NCI-H1694 treated with DMSO at 0.1 percent for 48 hours (cell line): ENCODE measurements at places on chromosomes 3 and 15.

DNA sequence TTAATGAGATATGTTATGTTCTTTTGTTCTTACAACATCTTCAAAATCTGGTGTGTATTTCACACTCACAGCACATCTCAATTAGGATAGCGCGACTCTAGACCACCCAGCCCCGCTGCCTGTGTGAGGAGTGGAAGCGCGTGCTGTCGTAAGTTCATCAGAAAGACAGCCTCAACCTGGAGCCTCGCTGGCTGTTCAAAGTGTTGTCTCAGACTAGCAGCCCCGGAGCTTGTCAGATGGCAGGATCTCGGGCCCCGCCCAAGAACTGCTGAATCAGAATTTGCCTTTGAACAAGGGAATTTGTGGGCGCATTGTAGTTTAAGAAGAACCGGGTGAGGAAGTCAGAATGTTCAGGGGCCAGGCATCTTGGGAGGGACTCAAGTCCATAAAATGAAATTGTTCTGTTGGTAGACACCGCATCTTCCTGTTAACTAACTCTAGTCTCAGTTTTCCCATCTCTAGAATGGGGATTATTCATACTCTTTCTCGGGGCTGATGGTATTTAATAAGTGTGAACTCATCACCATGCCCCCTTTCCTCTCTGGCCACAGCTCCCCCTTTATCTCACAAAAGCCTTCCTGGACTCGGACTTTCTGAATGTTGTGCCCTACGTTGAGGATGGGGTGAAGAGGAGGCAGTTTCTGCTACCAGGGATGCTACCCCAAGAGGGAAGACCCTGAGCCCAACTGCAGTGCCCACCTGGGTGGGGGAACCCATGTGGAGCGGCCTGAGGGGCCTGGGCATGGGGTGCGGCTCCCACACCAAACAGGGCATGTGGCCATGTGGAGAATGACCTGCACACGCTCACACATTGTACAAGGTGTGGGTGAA is 40.4 kb downstream of the BHLHE40 start:
- no peak for DNase-seq

DNA sequence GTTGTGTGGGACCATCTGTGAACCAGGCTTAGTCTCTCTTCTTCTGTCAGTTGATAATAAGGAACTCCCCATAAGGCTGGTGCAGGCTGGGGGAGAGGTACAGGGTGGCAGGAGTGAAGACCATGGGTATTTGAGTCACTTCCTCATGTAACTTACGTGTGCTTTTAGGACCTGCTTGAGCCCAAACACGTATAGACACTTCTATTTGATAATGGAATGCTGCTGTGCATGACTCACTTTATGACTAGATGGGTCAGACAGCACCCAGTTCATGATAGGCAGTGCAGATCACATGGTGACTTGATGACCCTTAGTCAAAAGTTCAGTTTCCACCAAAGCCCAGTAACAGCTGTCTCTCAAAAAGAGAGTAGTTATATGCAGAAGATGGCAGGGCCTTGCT is 490.9 kb downstream of the ZBBX start:
- DNase-seq = no peak

- no peak for DNase-seq
These were observed 24.8 kb downstream of the LNP1 start for GRCh38 chr3:100426067-100426682.

- no peak for DNase-seq
These were observed 638.0 kb downstream of the OTOL1 start for GRCh38 chr3:162134571-162134970.

DNA sequence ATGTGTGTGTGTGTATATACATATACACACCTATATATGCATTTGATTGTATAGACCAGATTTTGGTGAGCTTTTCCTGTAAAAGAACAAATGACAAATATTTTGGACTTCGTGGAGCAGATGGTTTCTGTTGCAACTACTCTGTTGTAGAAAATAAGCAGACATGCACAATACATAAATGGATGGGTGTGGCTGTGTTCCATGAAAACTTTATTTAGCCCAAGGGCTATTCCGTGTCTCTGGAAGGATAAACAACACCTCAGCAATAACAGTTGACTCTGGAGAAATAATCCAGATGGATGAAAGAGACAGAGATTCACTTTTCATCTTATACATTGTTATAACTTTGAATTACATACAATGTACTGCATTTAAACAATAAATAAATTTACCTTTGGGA is 441.4 kb downstream of the CNTN3 start:
- DNase-seq = no peak

DNA sequence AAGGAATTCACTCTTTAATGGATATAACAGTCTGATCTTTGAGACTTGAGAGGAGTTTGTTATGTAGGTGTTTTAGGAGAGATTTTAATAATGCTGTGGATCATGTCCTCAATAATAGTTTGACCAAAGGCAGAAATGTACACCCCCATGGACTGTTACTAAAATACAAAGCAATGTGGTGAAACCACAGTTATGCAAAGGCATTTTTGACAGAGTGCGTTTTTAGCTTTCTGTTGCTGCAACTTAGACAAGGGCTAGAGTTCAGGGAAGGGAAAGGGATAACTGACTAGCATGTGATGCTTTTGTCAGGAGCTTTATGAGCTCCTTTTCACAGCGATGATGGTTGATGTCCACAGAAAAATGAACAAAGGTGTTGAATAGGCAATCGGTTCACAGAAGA is 3.6 kb upstream of the STARD5 start:
- no peak for DNase-seq

- DNase-seq = no peak
These were observed 213.0 kb downstream of the MYRIP start for GRCh38 chr3:40022297-40022827.

DNA sequence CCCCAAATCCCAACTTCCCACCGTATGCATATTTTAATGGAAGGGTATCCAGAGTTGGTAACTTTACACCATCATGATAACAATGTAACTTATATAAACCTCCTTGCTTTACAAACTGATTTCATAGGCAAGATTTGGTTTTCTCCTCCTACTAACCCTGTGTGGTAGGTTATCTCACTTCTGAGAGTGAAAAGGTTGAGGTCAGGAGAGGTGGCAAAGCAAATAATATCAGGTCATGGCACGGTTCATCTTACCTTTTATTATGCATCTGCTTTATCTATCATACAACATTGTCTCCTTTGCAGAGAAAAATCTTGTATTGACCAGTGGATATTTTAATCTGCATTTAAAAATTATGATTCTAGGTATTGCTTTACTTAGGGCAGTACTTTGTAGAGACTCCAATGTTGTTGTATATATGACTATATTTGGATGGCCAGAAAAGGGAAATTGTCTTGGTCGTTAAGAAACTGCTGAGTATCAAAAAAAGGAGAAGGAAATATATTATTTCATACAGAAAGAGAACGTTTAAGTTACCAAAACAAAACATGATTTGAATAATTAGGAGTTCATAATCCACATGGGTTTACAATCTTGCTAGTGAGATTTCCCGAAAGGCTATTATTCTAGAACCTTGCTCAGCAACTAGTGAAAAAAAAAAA is 30.4 kb downstream of the NFKBIZ start:
- DNase-seq = no peak

DNA sequence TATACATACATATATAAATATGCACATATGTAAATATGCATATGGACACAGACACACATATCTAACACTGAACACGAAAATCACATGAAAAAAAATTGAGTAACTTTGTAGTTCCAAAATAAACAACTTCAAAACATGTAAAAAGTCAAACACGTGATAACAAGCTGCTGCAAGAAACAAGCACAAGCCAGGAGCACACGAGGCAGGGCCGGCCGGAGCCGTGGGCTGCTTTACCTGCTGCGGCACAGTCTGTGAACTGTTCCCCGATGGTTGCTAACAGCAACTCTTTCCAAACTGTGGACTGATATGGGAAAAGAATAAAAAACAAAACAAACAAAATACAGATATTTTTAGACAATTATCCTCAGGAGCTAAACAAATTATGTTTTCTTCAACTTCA is 31.6 kb downstream of the EIF4E3 start:
- no peak for DNase-seq

DNA sequence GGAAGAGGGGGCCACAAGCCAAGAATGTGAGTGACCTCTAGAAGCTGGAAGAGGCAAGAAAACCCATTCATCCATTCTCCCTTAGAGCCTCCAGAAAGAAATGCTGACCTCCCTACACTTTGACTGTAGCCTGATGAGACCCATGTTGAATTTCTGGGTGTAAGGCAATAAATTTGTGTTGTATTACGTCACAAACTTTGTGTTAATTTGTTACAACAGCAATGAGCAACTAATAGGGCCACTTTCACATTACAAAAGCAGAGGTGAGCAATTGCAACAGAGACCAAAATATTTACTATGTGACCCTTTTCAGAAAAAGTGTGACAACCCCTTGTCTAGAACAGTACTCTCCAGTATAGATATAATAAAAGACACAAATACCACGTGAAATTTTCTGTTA is 101.2 kb downstream of the NTRK3 start:
- DNase-seq = no peak

DNA sequence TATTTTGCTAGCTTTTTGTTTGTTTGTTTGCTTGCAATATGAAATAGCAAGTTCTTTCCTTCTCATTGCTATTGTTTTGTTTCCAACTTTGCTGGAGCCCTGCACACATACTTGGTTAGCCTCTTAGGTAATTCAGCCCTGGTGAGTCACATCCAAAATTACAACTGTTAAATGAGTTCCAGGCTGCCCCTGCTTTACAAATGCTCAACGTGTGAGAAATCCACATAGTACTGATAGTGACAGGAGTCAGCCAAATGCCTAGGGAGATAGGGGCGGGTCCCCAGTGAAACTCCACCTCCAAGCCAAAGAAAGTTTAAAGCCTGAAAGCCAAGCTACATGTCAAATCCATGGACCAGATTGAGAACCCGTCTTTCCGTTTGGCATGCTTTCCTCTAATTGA is 81.3 kb upstream of the RNF7 start:
- no peak for DNase-seq

GRCh38 chr3:157279237-157279636 is 119.3 kb upstream of the CCNL1 start:
- DNase-seq = no peak

DNA sequence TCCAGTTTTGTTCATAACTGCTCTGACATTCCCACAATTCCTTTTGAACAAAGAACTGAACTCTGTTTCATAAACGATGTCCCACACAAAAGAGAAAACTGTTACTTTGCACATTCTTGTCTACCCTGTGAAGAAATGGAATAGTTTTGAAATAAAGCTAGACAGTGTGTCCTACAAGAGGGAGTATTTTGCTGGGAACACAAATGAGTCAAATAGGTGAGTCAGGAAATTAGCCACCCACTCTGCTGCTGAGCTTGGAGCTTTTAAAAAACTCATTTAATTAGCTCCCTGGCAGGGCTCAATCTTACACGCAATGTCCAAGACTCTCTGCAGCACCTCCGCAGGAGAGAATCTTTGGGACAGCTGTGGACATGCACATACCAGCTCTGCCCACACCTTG is 193.4 kb downstream of the SLC9A9 start:
- no peak for DNase-seq

- DNase-seq = no peak
These were observed 426.3 kb downstream of the MECOM start for GRCh38 chr3:169237201-169237600.

DNA sequence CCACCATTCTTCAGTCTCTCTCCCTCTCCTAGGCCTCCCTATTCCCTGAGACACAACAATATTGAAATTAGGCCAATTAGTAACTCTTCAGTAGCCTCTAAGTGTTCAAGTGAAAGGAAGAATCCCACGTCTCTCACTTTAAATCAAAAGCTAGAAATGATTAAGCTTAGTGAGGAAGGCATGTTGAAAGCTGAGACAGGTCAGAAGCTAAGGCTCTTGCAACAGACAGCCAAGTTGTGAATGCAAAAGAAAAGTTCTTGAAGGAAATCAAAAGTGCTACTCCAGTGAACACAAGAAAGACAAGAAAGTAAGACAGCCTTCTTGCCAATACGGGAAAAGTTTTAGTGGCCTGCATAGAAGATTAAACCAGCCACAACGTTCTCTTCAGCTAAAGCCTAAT is 41.3 kb downstream of the PPM1L start:
- no peak for DNase-seq

- DNase-seq = no peak
These were observed 8.6 kb downstream of the VPS8 start for GRCh38 chr3:184820525-184820924.

GRCh38 chr15:77517579-77517978 is 96.9 kb downstream of the HMG20A start:
- no peak for DNase-seq

- no peak for DNase-seq
These were observed 136.1 kb upstream of the CNTN4 start for GRCh38 chr3:1962396-1963088.

DNA sequence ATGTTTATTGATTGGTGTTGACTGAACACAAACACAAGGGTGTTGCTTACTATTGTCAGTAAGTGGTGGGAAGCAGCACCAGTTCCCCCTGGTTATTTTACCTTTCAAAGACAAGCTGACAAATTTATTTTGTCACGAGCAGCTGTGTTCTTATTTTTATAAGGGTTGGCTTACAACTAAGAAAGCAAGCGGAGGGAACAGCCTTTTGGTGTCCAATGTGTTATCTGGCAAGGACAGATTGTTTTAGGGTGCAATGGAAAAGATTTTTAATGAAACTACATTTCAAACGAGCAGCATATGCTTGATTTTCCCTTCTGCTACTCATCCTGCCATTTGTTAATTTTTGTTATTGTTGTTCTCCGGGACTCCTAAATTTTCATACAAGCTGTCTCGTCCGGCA is 920.6 kb upstream of the CFAP20DC start:
- peak; percentile 52 for DNase-seq
